GM23338 (cell line): ENCODE measurements at places on chromosomes 12 and 14. TPM values are rescaled to one million over a fixed set of nuclear protein-coding genes. Genes with fewer than 3 reads are reported as not detected.

- DNase-seq, result peak; percentile 49
Measured at GRCh38 chr12:109999983-110000505, 814 bp downstream of the ANKRD13A start.

DNA sequence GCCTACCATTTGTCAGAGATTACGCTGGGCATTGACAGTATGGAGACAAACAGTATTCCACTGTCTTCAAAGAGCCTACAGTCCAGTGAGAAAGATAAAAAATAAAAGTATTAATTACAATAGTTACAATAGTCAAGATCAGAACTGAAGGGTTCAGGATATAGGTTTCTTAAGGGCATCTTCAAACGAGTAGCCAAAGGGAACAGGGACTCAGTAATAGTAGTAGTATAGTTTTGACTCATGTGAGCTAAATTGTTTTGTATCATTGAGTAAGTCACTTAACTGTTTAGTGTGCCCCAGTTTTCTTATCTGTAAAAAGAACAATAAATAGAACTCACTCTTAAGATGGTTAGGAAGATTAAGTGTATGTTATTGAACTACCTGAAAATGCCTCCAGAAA, 123.6 kb downstream of the METTL25 start:
- no peak for DNase-seq

DNA sequence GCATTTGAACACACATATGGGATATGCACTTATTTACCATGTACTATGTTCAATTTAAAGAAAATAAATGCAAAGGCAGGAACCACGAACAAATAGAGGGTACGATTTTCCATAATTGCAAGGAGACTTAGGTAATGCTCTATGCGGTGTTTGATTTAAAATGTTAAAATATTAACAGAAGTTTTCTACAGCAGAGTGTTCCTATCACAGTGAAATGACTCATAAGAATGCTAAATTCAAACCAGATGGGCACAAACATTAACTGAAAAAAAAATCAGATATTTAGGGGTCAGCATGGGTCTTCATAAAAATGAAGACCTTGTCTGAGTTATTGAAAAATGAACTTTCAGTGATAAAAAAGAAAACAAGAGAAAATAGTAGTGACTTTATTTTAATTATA, 65.4 kb downstream of the LLPH start:
- DNase-seq, result no peak

- DNase-seq, result no peak
Measured at GRCh38 chr14:61493239-61493638, 171.9 kb downstream of the PRKCH start.

DNA sequence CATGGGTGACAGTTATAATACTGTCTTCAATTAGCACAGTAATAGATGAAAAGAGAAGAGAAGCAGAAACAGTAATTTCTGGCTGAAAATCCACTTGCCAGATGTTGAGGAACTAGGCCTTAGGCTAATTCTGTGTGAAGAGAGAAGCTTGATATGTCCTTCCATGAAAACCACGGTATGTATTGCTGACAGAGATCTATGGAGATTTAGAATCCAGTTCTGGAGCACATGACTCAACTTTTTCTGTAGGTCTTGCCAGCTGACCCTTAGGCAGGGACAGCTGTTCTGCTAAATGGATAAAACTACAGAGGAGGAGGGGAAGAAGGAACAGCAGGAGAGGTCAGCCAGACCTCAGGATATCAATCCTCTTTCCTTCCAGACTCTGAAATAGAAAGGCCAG, 211.5 kb downstream of the PRKD1 start:
- no peak for DNase-seq

DNA sequence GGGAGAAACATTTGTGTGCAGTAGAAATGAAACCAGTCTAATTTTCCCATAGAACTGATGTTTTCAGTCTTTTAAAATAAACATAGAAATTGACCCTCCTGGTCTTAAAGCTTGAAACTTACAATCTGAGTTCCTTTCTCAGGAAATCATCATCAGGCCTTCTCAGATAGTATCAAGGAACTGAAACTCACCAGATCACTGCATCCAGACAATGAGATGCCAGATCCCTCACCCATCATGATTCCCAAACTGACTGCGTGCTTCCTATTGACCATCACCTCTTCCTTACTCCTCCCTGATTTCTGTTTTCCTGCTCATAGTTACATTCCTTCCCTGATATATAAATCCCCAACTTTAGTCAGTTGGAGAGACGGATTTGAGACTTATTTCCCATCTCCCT, 195.0 kb upstream of the AMIGO2 start:
- no peak for DNase-seq

- peak; percentile 83 for DNase-seq
Measured at GRCh38 chr12:94832780-94833681, 170.5 kb downstream of the NDUFA12 start.

GRCh38 chr12:53011889-53012288, 5.6 kb downstream of the EIF4B start:
- no peak for DNase-seq

DNA sequence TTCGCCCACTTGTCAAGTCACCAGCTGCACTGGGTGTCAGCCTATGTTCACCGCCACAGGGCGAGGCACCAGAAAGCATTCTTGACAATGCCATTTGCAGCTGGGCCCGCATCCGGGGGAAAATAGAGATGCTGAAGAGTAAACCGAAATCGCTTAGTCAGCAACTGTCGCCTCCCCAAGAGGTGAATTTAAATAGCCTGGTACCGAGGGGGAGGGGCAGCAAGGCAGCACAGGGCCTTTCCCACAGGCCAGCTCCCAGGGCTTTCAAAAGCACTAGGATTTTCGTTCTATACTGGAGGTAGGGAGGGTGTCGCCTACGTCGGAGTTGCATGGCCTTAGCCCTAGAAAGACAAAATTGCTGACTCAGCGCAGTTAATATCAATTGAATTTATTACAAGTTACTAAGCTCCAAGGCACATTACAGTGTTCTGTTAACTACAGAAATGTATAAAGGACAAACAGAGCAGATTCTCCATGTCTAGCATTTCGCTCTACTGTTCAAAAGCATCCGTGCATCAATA, 4.3 kb downstream of the IRF2BPL start:
- DNase-seq, result peak; percentile 99

GRCh38 chr12:45260104-45260815, 44.4 kb downstream of the ANO6 start:
- no peak for DNase-seq

DNA sequence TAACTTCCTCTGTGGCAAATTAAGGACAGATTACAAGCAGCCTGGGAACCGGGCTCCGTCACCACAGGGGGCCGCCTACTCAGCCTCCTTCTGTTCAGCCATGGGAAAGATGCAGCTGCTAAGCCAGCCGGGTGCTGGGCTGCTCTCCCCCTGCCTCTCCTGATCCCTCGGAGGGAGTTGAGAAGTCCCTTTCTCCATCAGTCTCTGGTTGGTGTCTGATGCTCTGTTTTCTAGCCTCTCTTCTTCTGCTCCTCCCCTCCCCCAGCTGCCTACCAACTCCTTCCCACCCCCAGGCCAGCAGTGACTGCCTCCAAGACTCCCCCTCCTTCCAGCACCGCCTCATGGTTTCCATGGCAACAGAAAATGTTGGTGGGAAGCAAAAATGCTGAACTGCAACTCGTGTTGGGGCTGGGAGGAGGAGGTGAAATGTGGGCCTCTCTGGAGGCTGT, 486.7 kb downstream of the APAF1 start:
- peak; percentile 88 for DNase-seq

DNA sequence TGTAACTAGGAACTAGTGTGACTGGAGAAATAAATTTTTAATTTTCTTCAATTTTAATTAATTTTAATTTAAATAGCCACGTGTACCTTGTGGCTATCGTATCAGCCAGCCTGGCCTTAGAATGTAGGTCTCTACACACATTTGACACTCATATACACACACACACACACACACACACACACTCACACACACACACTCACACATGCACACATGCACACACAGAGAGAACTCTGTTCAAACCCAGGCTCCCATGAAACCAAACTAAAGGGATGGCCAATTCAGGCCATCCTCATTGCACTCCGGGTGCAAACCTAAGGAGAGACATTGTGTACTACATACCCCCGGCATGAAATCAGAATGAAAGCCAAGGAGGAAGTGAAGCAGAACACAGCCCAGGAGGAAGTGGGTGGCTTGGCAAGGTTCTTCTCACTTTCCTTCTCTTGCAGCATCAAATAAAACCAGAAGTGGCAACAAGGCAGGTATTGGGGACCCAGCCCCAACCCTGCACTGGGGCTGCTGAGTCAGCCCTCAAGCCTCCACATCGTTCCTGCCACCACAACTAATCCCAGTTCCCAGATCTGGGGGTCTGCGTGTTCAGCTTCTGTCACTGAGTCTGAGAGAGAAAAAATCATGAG, 26.2 kb upstream of the CHPT1 start:
- no peak for DNase-seq

DNA sequence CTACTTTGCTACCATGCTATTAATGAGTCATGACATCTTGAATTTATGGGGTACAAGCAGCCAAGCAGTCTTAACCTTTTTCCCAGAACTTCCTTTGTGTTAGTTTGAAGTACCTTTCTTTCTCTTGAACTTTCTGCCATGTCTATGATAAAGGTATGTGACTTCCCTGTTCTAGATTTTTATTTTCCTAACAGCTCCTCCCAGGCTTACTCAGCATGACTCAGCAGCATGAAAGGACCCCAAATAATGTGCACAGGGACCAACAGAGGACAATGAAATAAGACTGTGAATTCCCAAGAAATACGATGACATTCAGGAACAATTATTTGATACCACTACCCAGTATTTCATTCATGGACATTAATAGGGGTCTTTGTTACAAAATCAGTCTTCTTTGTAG, 60.0 kb downstream of the TTC6 start:
- no peak for DNase-seq

GRCh38 chr12:108468196-108468968, 46.7 kb upstream of the FICD start:
- DNase-seq, result peak; percentile 84

DNA sequence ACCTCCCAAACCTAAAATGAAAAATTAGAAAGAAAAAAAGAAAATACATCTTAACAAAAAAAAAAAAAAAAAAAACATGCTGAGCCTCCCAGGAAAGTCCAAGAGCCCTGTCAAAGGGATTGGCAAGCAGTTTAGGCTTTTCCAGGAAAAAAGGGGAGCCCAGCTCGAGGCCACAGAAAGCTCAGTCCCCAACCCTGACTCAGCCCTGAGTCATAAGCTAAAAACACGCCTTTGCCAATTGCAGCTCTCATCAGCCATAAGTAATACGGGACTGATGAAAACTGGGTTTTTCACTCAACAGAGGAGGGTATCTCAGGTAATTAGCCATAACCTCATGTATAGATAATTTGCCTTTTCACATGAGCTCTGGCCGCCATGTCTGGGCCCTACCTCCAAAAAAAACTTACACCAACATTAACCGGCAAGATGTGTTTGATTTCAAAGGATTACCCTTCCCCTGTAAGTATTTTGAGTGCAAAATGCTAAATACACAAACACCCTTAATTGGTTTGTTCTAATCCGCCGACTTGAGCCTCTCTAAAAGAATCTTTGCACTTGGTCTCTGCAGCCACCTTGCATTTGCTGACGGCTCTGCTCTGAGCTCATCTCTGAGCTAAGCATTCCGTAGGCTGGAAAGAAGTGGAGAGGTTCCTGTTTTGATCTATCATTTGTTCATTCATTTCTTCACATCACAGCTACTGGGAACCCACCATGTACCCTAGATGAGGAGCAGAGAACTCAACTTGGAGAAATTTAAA, 319.2 kb downstream of the BCL11B start:
- DNase-seq, result no peak

DNA sequence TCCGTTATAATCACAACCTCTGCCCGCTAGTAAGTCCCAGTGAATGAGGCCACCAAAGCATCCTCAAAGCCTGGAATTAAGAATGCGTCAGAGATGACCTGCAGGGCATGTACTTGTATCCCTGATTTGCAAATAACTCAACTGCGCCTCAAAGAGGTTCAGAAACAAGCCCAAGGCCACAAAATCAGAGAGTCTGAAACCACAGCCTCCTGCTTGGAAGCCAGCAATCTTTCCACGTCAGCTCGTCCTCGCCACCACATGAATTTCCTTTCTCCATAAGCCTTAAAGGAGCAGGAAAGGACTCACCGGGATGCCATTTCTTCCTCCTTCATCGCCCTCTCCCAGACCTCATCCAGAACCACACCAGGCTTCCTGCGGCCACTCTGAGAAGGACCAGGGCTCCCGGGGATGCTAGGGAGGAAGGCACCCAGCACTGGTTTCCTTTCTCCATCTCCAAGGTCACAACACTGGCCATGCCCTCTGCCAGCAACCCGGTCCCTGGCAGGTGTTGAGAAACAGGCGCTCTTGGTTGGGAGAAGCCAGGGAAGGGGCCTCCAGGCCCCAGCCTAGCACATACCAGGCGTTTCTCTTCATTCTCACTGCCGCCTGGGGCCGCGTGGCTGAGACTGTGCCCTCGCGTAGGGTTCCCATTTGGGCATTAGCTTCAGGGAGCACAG, 191.2 kb upstream of the DIO3 start:
- no peak for DNase-seq

GRCh38 chr12:12428961-12429657, 72.2 kb downstream of the BORCS5 start:
- no peak for DNase-seq

DNA sequence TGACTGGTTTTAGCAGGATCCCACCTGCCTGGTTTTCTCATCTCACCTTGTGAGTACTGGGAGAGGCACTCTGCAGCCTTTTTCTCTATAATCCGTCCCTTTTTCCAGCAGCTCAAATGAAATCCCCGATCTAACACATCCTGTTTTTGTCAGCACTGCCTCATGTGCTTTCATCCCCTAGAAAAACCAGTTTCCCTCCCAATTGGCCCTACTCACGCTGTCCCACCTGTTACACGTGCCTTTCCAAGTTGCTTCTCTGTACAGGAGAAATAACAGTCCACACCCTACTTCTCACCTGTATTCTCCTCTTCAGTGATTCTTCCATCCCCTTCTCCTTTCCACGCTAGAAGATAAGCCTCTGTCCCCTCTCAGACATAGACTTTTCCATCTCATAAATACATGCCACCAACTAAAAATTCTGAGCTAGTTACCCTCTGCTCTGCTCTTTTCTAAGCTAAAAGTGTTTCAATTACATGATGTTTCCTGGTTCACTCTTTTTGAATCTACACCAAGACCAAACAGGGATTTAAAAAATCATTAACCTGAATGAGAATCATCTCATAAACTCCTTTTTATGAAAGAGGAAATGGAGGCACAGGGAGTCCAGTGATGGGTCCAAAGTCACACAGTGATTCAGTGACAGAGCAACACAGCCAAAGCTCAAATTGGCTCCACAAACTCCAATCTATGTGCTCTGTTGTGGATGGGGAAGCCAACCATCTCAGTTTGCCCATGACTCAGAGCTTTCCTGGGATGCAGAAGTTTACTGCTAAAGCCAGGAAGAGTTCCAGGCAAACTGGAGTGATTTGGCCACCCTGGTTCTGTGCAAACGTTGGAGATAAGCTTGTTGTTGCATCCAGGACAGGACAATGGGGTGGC, 240.0 kb upstream of the TMEM132C start:
- DNase-seq, result no peak

The SLCO1A2 gene
- total RNA-seq, result 10.8 and 25.2 TPM in 2 replicates

The SLC7A8 gene
- 105 and 117 TPM in 2 replicates for total RNA-seq

The POTEM gene
- not detected in 2 replicates for total RNA-seq

The MANSC4 gene
- not detected in 2 replicates for total RNA-seq

The LRRIQ1 gene
- 0.47 and 1.4 TPM in 2 replicates for total RNA-seq

The ATP2A2 gene
- total RNA-seq, result 201 and 225 TPM in 2 replicates

The SERPINA9 gene
- total RNA-seq, result not detected in 2 replicates

The AMHR2 gene
- 0.24 TPM in 1 of 2 replicates, not detected in the other for total RNA-seq

The CRY1 gene
- 25.4 and 28.2 TPM in 2 replicates for total RNA-seq

The ALX1 gene
- total RNA-seq, result 0.49 and 1.2 TPM in 2 replicates
